Tongue (tissue), 3 donors: ENCODE measurements at places on chromosomes 11 and 22. TPM values are rescaled to one million over a fixed set of nuclear protein-coding genes. Genes with fewer than 3 reads are reported as not detected.

DNA sequence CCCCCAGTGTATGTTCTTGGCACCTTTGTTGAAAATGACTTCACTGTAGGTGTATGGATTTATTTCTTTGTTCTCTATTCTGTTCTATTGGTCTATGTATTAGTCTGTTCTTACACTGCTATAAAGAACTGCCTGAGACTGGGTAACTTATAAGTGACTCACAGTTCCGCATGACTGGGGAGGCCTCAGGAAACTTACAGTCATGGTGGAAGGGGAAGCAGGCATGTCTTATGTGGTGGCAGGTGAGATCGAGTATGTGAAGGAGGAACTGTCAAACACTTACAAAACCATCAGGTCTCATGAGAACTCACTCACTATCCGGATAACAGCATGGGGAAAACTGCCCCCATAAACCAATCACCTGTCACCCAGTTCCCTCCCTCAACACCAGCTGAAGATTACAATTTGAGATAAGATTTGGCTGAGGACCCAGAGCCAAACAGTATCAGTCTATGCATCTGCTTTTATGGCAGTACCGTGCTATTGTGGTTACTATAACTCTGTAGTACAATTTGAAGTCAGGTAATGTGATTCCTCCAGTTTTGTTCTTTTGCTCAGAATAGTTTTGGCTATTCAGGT is 836.2 kb downstream of the DLG2 start:
- no peak for DNase-seq

- no peak for DNase-seq
Observed at GRCh38 chr11:9253086-9253485, 12.1 kb downstream of the DENND5A start.

- peak; percentile 58 for DNase-seq
Observed at GRCh38 chr22:46007003-46007847, 30.3 kb upstream of the WNT7B start.

DNA sequence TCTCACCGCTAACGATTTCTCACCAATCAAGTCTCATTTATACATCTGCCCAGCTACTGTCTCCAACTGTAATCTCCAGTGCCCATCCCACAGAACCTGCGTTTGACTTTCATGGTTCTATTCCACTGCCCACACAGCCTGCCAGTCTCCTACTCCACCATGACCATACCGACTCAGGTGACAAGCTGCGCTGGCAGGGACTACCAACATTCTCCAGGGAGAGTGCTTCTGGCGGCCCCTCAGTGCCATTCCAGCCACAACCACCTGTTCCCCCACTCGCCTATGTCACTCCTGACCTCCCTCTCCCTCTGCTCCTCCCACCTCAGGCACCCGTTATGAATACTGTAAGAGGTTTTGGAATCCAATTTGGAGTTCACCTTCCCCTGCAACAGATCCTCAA is 108.5 kb upstream of the BID start:
- DNase-seq, result no peak

DNA sequence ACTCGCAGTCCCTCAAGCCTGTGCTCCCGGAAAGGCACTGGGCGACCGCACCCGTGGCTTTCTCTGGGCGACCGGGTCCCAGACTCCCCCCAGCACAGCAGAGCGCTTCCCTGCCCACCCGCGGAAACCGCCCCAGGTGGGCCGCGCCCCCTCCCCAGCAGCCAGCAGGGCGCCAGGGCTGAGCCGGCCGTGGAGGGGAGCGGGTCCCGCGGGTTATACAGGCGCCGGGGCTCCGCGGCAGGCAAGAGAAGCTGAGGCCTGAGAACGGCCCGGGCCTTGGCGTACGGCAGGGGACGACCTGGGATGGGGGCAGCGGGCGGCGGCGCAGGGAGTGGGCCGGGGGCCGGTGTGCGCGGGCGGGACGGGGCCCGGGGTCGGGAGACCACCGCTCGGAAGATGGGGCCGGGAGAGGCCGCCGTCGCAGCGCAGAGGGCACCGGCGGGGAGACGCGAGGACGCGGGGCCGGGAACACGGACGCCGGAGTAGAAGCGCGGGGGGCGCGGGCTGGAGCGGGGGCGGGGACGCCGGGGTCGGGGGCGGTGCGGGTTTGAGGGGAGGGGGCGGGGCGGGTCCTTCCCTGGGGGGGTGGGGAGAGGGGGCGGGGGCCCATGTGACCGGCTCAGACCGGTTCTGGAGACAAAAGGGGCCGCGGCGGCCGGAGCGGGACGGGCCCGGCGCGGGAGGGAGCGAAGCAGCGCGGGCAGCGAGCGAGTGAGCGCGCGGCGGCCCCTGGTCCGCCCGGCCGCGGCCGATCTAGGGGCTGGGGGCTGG is at the start of gene MDK:
Gene MDK (plus strand): TSS at position 622 of the 771 bp plus-strand sequence. CDS start 389 bp downstream, outside the sequence.
- peak; percentile 76 for DNase-seq

- no peak for DNase-seq
Observed at GRCh38 chr11:100174881-100175280, 512.2 kb upstream of the ARHGAP42 start.

DNA sequence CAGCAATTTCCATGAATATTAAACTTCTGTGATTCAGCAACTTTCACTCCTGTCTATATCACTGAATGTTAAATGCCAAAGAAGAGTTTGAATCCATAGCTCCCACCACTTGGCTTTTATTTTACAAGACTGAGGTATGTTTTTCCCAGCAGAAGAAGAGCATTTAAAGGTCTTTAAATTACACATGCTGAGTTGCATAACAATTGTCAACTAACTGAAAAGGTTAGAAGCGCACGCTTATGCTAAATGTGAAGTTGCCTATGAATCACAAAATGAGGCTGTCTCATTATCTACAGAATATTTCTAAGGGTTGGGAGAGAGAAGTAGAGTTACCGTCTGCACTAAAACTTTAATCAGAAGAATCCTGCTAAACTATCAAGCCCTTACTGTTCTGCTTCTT is 1086.3 kb downstream of the FAM181B start:
- DNase-seq, result peak; percentile 2

DNA sequence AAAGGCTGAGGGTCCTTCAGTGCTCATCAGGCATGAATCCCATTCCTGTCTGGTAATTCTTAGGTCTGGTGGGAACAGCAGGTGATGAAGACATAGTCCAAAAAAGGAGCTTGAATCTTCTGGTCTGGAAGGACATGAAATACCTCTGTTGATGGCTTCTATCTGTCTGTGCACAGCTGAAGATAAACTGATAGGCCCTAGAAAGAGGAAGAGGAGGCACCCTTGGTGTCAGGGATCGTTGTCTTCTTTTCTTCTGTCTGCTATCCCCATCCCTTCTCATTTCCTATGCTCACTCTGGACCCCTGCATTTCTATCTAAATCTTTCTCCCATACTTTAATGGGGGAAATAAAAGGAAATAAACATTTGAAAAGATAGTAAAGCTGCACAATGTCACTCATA is 9.4 kb downstream of the AGBL2 start:
- no peak for DNase-seq

DNA sequence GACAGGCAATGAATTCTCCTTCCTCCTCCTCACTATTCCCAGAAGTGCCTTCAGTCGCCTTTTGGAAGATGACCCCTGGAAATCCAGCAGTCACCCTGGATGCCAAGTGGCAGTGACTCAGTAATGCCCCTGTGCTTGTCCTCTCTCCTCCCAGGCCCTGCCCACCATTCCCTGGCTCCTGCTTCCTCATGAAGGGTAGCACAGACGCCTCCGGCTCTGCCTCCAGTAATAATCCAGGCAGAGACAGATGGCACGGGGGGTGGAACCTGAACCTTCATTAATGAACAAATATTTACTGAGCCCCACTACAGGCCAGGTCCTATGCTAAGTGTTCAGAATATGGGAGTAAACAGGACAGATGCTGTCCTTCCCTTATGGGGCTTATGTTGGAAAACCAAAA is 23.2 kb downstream of the SYT13 start:
- no peak for DNase-seq

- no peak for DNase-seq
Observed at GRCh38 chr11:91563176-91563575, 661.4 kb upstream of the FAT3 start.

DNA sequence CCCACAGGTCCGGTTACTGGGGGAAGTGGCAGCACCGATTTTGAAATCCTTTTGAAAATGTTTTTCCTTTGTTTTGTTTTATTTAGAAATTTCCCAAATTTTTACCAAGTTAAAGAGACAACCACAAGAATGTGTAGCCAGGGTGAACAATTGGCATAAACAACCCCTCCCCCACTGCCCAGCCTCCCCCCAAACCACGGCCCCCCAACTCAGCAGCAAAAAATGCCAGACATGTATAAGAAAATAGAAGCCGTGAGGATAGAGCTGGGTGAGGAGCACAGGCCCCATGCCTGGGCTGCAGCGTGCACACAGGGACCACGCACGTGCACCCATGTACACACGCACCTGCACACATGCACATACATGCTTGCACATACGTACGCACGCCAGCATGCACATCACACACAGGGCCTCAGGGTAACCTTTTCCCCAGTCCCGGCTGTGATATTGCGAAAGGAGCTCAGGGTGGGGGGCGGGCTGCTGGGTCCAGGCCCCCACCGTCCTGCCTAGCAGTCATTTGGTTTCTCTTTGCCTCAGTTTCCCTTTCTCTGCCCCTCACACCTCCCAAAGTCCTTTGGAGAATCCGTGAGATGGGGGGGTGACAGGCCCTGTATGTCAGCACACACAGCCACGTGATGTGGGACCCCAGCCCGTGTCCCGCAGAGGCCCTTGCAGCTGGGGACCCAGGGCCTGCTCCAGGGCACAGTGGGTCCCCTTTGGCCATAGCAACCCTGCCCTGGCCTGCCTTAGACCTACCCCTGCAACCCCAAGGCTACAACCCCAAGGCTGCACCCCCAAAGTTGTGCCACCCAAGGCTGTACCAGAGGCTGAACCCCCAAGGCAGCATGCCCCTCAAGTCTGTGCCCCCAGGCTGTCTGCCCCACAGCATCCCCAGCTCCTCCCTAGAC is 42.9 kb downstream of the IGF2 start:
- no peak for DNase-seq

DNA sequence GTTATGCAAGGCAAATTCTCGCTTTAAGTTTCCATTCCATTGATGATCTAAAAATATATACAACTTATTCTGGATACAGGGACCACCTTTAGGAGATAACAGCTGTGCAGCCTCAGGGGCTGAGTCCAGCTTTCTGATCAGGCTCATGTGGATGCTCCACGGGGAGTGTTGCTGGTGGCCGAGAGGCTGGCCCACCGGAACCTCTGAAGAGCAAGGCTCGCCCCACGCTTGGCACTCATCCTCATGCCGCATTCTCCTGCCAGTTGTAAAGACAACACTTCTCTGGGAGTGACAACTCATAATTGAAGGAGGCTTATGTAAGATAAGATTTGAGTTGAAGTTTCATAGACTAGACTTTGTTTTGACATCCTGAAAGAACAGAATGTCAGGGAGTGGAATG is 123.5 kb downstream of the MPPED1 start:
- no peak for DNase-seq

DNA sequence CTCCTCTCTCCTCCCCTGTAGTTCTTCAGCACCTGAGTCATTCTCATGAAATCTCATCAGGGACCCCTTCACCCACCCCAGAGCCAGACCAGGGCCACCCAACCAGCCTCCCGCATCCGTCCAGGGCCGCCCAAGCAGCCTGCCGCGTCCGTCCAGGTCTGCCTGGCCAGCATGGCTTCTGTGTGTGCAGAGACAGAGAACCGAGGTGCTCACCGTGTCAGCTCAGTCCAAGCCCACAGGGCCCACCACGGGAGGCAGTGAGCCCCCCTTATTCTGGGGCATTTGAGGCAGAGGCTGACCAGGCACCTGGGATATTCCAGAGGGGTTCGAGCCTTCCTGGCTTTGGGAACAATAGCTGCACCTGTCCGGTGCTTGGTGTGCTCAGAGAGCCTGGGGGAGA is 1117.3 kb downstream of the BRD1 start:
- DNase-seq, result no peak

GRCh38 chr11:109745996-109746625 is 324.1 kb downstream of the C11orf87 start:
- DNase-seq, result peak; percentile 56

GRCh38 chr11:80593648-80594374 is 1153.0 kb upstream of the TENM4 start:
- DNase-seq, result no peak

GRCh38 chr11:91194546-91194945 is 971.7 kb upstream of the CHORDC1 start:
- no peak for DNase-seq

DNA sequence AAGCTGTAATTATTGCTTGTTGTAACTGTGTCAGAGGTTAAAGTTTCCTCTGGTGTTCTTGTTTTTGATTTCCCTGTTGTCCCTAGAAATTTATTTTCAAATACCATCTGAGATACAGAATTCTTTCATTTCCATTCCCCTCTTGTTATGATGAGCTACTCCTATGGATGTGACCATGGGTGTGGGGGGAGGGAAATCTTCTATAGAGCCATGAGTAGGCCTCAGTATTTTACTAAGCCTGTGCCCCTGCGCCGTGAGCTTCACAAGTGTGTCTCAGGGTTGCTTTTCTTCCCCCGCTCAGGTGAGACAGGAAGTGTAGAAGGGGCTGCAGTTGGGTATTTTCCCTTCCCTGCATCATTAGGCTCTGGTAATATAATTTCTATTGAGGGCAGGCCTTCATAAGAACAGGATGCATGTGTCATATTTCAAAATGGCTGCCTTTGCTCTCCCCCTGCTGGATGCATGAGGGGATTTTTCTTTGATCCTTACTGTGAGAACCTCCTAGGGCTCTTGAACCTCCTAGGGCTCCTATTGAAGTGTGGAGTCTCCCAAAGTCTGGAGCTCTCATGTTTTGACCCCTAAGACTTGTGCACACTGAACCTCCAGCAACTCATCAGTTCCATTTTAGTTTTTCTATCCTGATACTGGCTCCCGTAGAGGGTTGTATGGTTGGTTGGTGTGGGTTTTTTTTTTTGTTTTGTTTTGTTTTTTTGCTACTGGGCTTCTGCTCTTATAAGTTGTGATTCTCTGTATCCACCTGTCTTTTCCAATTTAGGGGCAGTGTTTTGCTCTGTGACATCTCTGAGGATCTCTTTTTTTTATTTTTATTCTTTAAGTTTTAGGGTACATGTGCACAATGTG is 658.2 kb downstream of the NTM start:
- DNase-seq, result peak; percentile 83

DNA sequence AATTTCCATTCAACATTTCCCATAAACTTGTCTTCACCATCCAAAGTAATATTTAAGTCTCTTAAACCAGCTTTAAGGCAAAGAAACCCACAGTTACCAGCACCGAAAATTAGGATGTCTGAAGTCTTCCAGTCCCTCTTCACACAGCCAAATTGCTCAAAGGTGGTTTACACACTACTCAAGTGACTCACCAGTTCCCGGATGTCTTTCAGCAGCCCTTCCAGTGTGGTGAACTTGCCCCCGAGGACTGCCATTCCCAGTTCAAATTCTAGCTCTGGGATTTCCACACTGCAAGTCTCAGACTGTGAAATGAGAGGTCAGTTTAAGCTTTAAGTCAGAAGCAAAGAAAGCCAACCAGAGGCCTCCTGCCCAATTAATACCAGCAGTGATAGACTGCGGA is 5.1 kb downstream of the ZPR1 start:
- DNase-seq, result no peak

Gene NXPE4
- not detected for total RNA-seq

Gene DTX4
- total RNA-seq, result 14.8 TPM

Gene PLEKHB1
- 4.5 TPM for total RNA-seq

Gene APOBEC3B
- total RNA-seq, result 2.2 TPM

Gene OR5AS1
- not detected for total RNA-seq

Gene ASRGL1
- total RNA-seq, result 9.0 TPM

Gene OR5D16
- not detected for total RNA-seq

Gene NXPE2
- 0.31 TPM for total RNA-seq

Gene TEX54
- not detected for total RNA-seq

Gene C11orf42
- total RNA-seq, result not detected

Gene LRRN4CL
- total RNA-seq, result 33.8 TPM

Gene SLC5A1
- 2.4 TPM for total RNA-seq

Gene KRTAP5-7
- total RNA-seq, result not detected

Gene NCAM1
- total RNA-seq, result 160 TPM

Gene GSTT4
- total RNA-seq, result not detected

Gene MYRF
- total RNA-seq, result 1.4 TPM

Gene GAS2
- total RNA-seq, result 20.6 TPM

Gene PARVG
- total RNA-seq, result 3.2 TPM

Gene CRACR2B
- 22.6 TPM for total RNA-seq

Gene GAL3ST1
- total RNA-seq, result 5.3 TPM
